HepG2 (cell line): ENCODE measurements at places on chromosomes 6 and 20. TPM values are rescaled to one million over a fixed set of nuclear protein-coding genes. Genes with fewer than 3 reads are reported as not detected.

DNA sequence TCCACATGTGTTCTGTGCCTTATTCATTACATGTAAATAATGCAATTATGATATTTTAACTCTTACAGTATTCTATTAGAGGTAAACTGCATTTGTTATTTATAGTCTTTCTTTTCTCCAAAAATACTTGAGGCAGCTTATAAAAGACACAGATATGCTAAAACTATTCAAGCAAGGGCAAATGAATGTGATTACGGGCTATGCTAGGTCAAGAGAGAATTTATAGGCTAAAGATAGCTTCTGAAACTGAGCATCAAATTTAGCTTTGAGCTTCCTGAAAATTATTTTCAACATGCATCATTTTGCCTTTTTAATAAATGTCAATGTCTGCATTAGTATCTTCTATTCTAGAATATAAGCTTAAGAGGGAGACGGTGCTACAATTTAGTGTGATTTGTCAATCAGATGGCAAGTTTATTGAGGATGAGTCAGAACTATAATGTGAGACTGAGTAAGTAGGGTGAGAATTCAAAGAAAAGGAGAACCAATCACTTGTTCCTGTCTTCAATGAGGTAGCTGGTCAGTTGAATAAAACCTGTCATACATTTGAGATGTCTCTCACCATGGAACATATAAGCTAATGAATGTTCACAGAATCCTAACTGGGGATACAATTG, 669.4 kb upstream of the CITED2 start:
- H3K27ac ChIP-seq, result no peak overlapping the region
- H3K27me3 ChIP-seq, result no peaks in the 10 kb centered on the region
- H3K4me1 ChIP-seq, result no peaks in the 10 kb centered on the region
- DNase-seq, result no peak
- H3K4me3 ChIP-seq, result no peak overlapping the region

IL20RA gene
- total RNA-seq, result not detected in 2 replicates

POLH gene
- 25.0 and 35.5 TPM in 2 replicates for total RNA-seq

DNA sequence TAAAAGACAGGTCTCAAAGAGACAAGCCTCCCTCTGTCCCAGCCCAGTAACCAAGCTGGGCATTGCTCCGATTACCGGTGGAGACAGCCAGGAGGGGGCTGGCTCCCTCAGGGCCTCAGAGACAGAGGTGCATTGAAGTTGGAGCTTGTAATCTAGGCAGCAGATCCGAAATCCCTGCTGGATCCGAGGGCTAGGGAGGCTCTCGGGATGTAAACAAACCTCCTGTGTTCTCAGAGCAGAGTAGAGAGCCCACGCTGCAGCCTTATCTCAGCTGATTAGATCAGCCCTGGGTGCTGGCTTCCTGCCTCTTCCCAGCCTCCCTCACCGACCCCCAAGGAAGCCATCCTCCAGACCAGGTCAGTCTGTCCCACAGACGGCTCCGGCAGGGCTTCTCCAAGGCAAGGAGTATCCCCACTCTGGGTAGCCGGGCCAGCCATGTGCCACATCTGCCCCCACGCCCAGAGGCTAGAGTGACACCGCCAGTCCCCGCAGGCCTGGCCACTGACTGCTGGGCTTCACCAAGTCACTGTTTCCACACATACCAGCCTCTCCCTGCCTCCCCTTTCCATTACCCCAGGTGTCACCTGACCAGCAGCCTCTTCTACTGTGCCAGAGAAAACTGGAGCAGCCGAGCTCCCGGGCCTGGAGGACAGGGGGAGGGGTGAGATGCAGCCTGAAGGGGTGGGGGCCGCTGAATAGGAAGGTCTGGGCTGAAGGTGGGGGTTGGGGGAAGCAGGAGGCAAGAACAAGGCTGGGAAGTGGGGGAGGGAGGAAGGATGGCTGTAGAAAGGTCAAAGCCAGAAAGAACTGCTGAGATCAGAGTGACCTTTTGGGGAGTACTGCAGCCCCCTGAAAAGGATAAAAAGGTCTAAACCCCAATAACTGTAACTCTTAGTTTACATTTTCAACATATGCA, 6.0 kb downstream of the SDC4 start:
- DNase-seq, result peak; percentile 94
- H3K36me3 ChIP-seq, result no peaks in the 10 kb centered on the region
- H3K27ac ChIP-seq, result peak overlapping the region; percentile 80
- peaks cover 100% of the 10 kb centered on the region for H3K4me1 ChIP-seq
- peak overlapping the region; percentile 87 for H3K4me3 ChIP-seq
- no peaks in the 10 kb centered on the region for H3K27me3 ChIP-seq

SIRPB2 gene
- total RNA-seq, result not detected in 2 replicates

- no peak overlapping the region for H3K27ac ChIP-seq
- no peaks in the 10 kb centered on the region for H3K27me3 ChIP-seq
- no peak overlapping the region for H3K4me3 ChIP-seq
- no peak for DNase-seq
- H3K36me3 ChIP-seq, result peaks cover 41% of the 10 kb centered on the region
- H3K4me1 ChIP-seq, result peaks cover 31% of the 10 kb centered on the region
These were observed 12.2 kb downstream of the BRD2 start for GRCh38 chr6:32980488-32981038.

DNA sequence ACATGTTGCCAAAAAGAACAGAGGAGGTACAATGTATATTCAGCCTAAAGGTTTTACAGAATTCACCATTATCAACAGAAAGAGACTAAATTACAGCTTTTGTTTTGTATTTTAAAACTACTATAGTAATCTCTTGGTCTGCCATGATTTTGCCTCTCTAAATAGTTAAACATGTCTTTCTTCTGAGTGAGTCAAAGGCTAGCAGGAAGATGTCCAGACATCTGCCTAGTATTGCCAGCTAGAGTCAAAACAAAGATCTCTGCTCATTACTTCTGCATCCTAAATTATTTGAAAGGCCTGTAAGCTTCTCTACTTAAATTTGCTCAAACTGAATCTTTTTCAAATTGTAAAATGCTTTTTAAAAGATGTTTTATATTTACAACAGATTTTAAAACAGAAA, 8.8 kb downstream of the ASF1A start:
- no peak for DNase-seq
- no peaks in the 10 kb centered on the region for H3K27me3 ChIP-seq
- H3K27ac ChIP-seq, result no peak overlapping the region
- peaks cover 15% of the 10 kb centered on the region for H3K36me3 ChIP-seq

- H3K27ac ChIP-seq, result no peak overlapping the region
- H3K4me3 ChIP-seq, result no peak overlapping the region
- no peak for DNase-seq
- no peaks in the 10 kb centered on the region for H3K4me1 ChIP-seq
- no peaks in the 10 kb centered on the region for H3K27me3 ChIP-seq
These were observed 871.1 kb downstream of the KIF16B start for GRCh38 chr20:15702161-15702560.

DNA sequence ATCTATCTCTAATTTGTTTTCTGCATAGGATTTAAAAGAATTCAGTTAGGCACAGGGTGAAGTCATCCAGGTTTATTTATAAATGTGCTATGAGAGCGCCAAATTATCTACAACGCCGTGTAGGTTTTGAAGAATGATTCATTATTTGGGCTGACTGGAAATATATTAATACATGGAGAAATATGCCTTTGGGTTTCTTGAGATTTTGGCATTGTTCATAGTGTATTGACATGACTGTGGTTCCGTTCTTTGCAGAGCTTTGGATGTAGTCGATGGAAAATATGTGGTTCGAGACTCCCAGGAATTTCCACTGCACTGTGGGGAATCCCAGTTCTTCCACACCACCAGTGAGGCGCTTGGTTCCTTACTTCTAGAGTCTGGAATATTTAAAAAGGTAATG, 90.9 kb downstream of the CRYBG1 start:
- H3K27me3 ChIP-seq, result no peaks in the 10 kb centered on the region
- DNase-seq, result no peak
- no peaks in the 10 kb centered on the region for H3K36me3 ChIP-seq

HLA-DRA gene
- total RNA-seq, result not detected in 2 replicates

GRCh38 chr6:143647732-143648131, 30.0 kb upstream of the PHACTR2 start:
- H3K4me3 ChIP-seq, result no peak overlapping the region
- no peak overlapping the region for H3K27ac ChIP-seq
- peaks cover 18% of the 10 kb centered on the region for H3K4me1 ChIP-seq
- no peak for DNase-seq
- H3K36me3 ChIP-seq, result no peaks in the 10 kb centered on the region
- H3K27me3 ChIP-seq, result no peaks in the 10 kb centered on the region

DNA sequence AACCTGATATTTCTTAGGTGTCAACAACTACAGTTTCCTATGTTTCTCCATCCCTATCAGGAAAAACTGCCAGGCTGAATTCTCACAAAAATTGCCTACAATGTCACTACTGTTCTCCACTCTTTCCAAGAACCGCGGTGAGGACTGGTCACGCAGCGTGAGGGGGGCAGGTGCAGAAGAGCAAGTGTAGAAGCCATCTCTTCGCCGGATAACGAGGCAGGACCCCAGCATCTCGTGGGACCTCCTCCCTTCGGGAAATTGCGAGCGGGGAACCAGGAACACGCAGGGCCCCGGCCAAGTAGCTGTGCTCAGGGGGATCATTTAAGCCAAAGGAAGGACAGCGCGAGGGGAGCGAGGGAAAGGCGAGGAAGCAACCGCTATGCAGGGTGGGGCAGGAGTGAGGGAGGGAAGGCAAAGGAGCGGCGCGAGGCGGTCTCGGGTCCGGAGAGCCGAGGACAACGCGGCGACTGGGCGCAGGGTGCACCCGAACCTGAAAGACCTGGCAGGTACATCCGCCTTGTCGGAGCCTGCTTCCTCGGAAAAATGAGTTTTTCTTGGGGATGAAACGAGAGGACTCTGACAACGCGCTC, 559 bp downstream of the APMAP start:
- peaks cover 7% of the 10 kb centered on the region; the same call in 1 of the 3 replicates for H3K27me3 ChIP-seq
- H3K27ac ChIP-seq, result peak overlapping the region; percentile 67

DNA sequence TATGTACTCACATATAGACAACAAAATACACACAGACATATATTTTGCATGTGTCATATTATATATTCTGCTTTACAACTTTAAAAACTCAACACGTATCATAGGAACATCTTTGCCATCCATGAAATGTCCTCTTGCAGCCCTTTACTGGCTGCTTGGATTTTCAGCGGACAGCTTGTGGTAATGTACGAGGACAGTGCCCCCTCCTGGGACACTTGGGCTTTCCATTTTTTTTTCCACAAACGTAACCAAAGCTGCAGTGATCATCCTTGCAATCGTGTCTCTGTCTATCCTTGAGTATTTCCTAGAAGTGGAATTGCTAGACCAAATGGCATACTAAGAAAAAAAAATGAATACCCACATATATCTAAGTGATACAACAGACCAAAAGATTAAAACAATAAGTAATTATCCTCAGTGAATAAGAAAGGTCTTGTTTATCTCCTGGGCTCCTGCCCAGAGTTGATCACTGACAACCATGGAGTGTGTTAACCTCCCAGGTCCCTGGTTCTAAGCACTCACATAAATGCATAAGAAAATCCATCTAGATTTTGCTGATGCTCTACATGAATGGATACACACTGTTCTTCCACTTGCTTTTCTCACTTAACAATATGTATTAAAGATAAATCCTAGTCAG, 18.1 kb downstream of the BPI start:
- H3K4me1 ChIP-seq, result no peaks in the 10 kb centered on the region
- no peak overlapping the region for H3K27ac ChIP-seq
- H3K36me3 ChIP-seq, result no peaks in the 10 kb centered on the region
- DNase-seq, result peak; percentile 57
- H3K27me3 ChIP-seq, result peaks cover 1% of the 10 kb centered on the region; the same call in 1 of the 2 replicates

GRCh38 chr6:14040042-14040441, 77.5 kb upstream of the CD83 start:
- H3K36me3 ChIP-seq, result no peaks in the 10 kb centered on the region
- H3K4me1 ChIP-seq, result no peaks in the 10 kb centered on the region
- no peaks in the 10 kb centered on the region; the same call in 1 of the 2 replicates for H3K27me3 ChIP-seq

DNA sequence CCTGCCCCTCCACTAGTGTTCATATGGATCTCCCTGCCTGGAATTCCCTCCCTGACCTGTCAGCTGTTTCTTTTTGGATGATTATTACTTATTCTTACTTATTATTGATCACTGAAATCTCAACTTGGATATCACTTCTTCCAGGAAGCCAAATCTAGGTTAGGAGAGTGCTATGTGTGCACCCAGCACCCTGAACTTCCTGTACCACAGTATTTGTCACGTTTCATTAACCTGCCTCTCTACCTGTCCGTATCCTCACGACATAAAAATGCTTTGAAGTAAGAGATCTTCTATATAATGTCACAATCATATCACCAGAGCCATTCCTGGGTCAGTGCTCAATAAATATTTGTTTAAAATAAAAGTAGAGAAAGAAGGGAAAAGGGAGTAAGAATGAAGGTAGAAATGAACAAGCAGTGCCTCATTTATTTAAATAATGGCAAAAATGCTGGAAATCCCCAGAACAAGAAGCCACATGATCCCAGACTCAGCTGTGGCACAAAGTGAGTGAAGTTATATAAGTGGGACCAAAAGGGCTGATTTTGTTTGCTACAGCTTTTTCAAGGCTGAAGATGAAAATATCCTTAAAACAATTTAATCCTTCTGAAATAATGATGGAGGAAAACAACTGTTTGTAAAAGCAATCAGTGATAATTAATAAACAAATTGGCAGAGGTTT, 88.0 kb upstream of the MANEA start:
- H3K27me3 ChIP-seq, result no peaks in the 10 kb centered on the region
- DNase-seq, result no peak
- H3K4me3 ChIP-seq, result no peak overlapping the region

DNA sequence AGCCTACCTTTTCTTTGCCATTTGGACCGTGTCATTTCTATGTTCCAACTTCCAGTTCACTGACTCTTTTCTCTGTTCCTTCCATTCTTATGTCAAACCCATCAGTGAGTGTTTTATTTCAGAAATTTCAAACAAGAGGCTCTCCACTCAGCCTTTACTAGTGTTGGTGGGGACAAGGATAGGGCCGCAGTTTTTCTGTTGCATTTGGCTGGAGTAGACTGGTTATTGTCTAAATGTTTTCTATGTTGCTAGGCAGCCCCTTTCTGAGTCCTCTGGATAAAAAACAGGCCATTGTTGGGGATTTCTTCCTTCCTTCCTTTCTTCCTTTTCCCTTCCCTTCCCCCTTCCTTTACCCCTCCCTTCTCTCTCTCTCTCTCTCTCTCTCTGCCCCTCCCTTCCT, 288.6 kb downstream of the PRKN start:
- no peak overlapping the region for H3K4me3 ChIP-seq
- no peaks in the 10 kb centered on the region for H3K36me3 ChIP-seq
- DNase-seq, result no peak
- no peaks in the 10 kb centered on the region for H3K27me3 ChIP-seq

DNA sequence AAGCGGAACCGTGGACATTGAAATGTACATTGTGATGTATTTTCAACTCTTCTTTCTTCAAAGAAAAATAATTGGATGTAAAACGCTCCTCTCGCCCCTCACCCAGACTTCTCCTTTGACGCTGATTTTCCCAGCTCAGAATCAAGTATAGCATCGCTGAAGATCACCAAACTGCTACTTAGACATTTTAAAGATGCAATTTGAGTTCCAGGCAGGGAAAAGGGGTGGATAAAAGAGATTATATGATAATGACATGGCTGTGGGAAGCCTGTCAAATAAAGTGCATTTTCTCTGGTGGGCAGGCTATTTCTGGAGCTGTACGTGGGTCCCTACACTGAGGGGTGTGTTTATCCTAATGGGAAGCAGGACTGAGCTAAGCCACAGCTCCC, 240.4 kb downstream of the CDC5L start:
- DNase-seq, result no peak
- peaks cover 27% of the 10 kb centered on the region; the same call in 2 of the 3 replicates for H3K27me3 ChIP-seq
- H3K4me1 ChIP-seq, result peaks cover 8% of the 10 kb centered on the region
- H3K36me3 ChIP-seq, result no peaks in the 10 kb centered on the region

FAM217A gene
- total RNA-seq, result not detected in 2 replicates

- no peak overlapping the region for H3K27ac ChIP-seq
- H3K4me3 ChIP-seq, result no peak overlapping the region
- DNase-seq, result no peak
- H3K27me3 ChIP-seq, result no peaks in the 10 kb centered on the region
- peaks cover 4% of the 10 kb centered on the region; the same call in 1 of the 3 replicates for H3K36me3 ChIP-seq
- H3K4me1 ChIP-seq, result no peaks in the 10 kb centered on the region
These were observed 144.4 kb downstream of the AIG1 start for GRCh38 chr6:143205131-143205535.
